ENCODE measurements at places on chromosomes 2 and 18. TPM values are rescaled to one million over a fixed set of nuclear protein-coding genes. Genes with fewer than 3 reads are reported as not detected.
A peak's percentile ranks its signal among the peaks of the same experiment; 100 is the strongest.

The AQP4 gene
- not detected for total RNA-seq

The GAL3ST2 gene
- 0.36 TPM for total RNA-seq

The PAX3 gene
- total RNA-seq, result under 0.01 TPM

The HOXD11 gene
- not detected for total RNA-seq

- no peak for DNase-seq
Observed at GRCh38 chr2:47508080-47508479, 105.1 kb downstream of the MSH2 start.

DNA sequence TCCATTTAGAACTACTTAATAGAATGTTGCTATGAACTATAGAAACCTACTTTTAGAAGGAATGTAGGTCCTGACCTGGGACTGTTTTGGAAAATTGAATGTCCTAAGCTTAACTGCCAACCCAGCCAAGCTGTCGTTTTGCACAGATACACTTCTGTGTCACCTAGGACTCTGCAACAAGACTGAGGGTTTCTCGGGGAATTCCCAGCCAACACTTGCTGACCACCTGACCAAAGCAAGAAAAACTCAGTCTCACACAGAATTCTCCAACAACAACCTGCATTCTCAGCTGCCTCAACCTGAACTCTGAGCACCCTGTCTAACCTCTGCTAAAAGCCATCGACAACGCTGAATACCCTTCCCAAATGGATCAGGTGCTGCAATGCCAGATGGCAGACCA lies 128.2 kb downstream of the SS18 start:
- no peak for DNase-seq

GRCh38 chr18:36130883-36131653 lies 1.4 kb downstream of the ELP2 start:
- DNase-seq, result peak; percentile 38

DNA sequence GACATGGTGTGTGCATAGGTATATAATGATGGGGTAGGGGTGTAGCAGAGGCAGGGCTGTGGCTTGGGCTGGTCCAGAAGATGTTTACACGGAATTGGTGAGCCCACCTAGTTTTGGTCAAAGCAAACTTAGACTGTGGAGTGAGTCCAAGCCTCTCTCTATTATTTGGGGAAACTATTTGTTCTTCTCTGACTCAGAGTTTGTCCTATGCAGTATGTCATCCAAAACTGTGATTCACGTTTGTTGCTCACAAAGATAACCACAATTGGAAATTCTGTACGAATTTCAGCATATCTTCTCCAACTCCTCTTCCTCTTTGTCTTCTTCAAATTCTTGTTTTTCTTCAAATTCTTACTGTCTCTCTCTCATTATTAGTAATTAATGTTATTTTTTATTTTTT lies 292.9 kb downstream of the XIRP2 start:
- no peak for DNase-seq

- no peak for DNase-seq
Observed at GRCh38 chr2:195363496-195363895, 293.5 kb upstream of the SLC39A10 start.

DNA sequence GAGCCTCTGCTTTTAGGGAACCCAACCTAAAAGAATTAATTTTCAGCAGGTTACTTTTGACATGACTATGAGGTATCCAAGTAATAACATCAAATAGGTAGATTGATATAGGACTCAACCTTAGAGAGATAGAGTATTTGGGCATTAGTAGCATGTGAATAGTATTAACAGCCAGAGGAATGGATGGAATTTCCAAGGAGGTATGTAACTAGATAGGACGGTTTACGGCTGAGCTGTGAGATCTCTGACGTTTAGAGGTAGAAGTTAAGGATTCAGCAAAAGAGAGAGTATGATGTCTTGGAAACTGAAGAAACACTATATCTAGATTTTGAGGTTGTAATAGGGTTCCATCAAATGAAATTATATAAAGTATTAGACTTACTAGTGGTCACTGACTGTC lies 70.3 kb downstream of the HNMT start:
- DNase-seq, result no peak

- peak; percentile 48 for DNase-seq
Observed at GRCh38 chr18:78955051-78955450, 24.6 kb upstream of the SALL3 start.

- no peak for DNase-seq
Observed at GRCh38 chr2:64338910-64339500, 115.0 kb upstream of the LGALSL start.

Measured in osteoblast (primary cell).